A549 treated with AZD2906 at 1 μM for 4 hours (cell line): ENCODE measurements at places on chromosomes 6 and 20. TPM values are rescaled to one million over a fixed set of nuclear protein-coding genes. Genes with fewer than 3 reads are reported as not detected.

MMP24 gene
- total RNA-seq, result 26.7 to 31.9 TPM (median 30.4 TPM) in 5 replicates

FAM83C gene
- total RNA-seq, result 0.11 to 0.20 TPM (median 0.15 TPM) in 5 replicates

PRPH2 gene
- total RNA-seq, result not detected in 5 replicates

DDX43 gene
- not detected in 5 replicates for total RNA-seq

KDM1B gene
- total RNA-seq, result 6.7 to 7.6 TPM (median 7.3 TPM) in 5 replicates

CST2 gene
- total RNA-seq, result 0.84 to 1.6 TPM (median 1.4 TPM) in 5 replicates

ACTL10 gene
- not detected in 5 replicates for total RNA-seq

WRNIP1 gene
- total RNA-seq, result 33.2 to 36.7 TPM (median 36.0 TPM) in 5 replicates

HAO1 gene
- not detected in 5 replicates for total RNA-seq

TRIM26 gene
- 25.6 to 28.4 TPM (median 25.9 TPM) in 5 replicates for total RNA-seq

IP6K3 gene
- 1.5 to 2.5 TPM (median 2.4 TPM) in 5 replicates for total RNA-seq

FAM83D gene
- 57.5 to 70.7 TPM (median 65.5 TPM) in 5 replicates for total RNA-seq

PROKR2 gene
- total RNA-seq, result not detected in 5 replicates

FRMD1 gene
- total RNA-seq, result 0.03 to 0.11 TPM (median 0.05 TPM) in 5 replicates

GJA1 gene
- total RNA-seq, result 44.6 to 62.3 TPM (median 60.1 TPM) in 5 replicates

SLC35D3 gene
- 0.05 to 0.09 TPM (median 0.09 TPM) in 4 of 5 replicates, not detected in the other for total RNA-seq

FGD2 gene
- not detected in 5 replicates for total RNA-seq

ID1 gene
- 331 to 548 TPM (median 489 TPM) in 5 replicates for total RNA-seq

ULBP3 gene
- total RNA-seq, result 3.7 to 4.6 TPM (median 4.2 TPM) in 5 replicates

SFT2D1 gene
- 37.0 to 40.9 TPM (median 38.9 TPM) in 5 replicates for total RNA-seq

MGME1 gene
- 37.7 to 43.0 TPM (median 38.8 TPM) in 5 replicates for total RNA-seq

TAAR1 gene
- not detected in 5 replicates for total RNA-seq

NKAIN4 gene
- 3.9 to 6.9 TPM (median 4.7 TPM) in 5 replicates for total RNA-seq

LY86 gene
- total RNA-seq, result not detected in 5 replicates

MLIP gene
- total RNA-seq, result 0.09 TPM in 1 of 5 replicates, not detected in the others

CCDC28A gene
- 11.0 to 13.2 TPM (median 12.2 TPM) in 5 replicates for total RNA-seq

PSORS1C1 gene
- 4.1 to 5.9 TPM (median 4.6 TPM) in 5 replicates for total RNA-seq

DDR1 gene
- 56.9 to 64.4 TPM (median 63.5 TPM) in 5 replicates for total RNA-seq

RBL1 gene
- 8.5 to 11.8 TPM (median 9.5 TPM) in 5 replicates for total RNA-seq

CDSN gene
- 0.03 to 0.06 TPM (median 0.05 TPM) in 4 of 5 replicates, not detected in the other for total RNA-seq

ANKRD66 gene
- not detected in 5 replicates for total RNA-seq

GINS1 gene
- 30.0 to 36.5 TPM (median 33.5 TPM) in 5 replicates for total RNA-seq

AHI1 gene
- total RNA-seq, result 6.3 to 8.1 TPM (median 7.6 TPM) in 5 replicates

HUS1B gene
- 0.16 to 0.31 TPM (median 0.17 TPM) in 4 of 5 replicates, not detected in the other for total RNA-seq

PEX7 gene
- 4.5 to 5.4 TPM (median 5.1 TPM) in 5 replicates for total RNA-seq

BPIFA1 gene
- total RNA-seq, result not detected in 5 replicates

NR2E1 gene
- total RNA-seq, result 0.05 TPM in 2 of 5 replicates, not detected in the others

GMNN gene
- 56.8 to 65.6 TPM (median 58.7 TPM) in 5 replicates for total RNA-seq

CTCFL gene
- total RNA-seq, result 0.02 TPM in 2 of 5 replicates, not detected in the others
